ENCODE measurements at places on chromosomes 2 and 18.

DNA sequence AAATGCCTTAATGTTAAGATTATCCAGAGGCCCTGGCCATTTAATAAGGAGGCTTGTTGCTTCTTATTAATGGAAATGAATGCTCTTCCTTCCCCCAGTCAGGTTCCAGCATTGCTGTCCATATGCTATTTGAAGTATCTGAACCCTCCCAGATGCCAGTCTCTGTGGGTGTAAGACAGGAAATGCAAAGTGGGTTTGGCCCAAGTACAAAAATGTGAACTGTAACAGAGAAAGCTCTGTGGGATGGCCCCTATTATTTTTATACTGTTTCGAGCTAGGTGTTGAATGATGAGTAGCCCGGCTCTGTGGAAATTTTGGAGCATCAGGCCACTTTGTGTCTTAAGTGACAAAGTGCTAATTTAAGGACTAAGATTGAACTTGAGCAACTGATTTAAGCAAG lies 141.0 kb downstream of the UXS1 start:
- DNase-seq: no peak

DNA sequence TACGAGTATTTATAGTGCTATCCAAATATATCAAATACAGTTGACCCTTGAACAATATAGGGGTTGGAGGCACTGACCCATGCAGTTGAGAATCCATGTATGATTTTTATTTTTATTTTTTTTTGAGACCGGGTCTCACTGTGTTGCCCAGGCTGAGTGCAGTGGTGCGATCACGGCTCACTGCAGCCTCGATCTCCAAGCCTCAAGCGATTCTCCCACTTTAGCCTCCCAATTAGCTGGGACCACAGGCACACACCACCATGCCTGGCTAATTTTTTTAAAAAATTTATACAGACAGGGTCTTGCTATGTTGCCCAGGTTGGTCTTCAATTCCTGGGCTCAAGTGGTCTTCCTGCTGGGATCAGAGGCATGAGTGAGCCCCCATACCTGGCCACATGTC lies 70.6 kb downstream of the GORASP2 start:
- no peak for DNase-seq

DNA sequence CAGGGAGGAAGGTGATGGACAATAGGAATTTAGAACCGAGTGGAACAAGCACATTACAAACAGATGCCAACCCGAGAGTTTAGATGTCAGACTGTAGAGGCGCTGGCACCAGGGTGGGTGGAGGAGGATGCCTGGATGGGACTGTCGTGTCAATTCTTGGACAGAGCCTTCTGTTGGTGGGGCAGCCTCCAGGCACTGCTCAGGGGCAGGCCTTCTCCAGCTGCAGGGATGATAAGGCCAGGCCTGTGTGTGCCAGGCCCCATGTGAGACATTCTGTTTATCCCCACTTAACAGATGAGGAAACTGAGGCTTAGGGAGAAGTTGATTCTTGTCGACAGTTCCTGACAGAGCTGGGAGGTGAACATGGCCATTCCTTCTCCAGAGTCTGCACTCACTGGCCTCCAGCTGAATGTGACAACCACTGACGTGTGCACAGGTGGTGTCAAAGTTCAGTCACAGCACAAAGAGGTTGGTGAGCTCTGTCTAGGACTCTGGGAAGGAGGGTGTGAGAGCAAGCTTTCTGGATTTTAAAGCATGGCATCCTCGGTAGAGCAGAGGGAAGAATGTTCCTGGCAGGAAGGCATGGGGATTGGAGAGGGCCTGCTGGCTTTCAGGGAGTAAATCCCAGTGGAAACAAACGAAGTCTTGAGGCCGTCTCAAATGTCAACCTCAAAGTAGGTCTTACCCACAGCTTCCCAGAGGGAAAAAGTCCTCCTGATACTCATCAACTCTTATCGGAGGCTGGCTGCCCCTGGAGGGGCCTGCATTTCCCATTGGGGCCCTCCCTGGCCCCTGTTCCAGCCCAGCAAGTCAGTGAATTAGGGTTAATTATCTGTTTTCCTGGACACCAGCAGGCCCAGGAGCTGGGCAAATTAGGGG lies 52.4 kb downstream of the GLI2 start:
- DNase-seq: no peak

DNA sequence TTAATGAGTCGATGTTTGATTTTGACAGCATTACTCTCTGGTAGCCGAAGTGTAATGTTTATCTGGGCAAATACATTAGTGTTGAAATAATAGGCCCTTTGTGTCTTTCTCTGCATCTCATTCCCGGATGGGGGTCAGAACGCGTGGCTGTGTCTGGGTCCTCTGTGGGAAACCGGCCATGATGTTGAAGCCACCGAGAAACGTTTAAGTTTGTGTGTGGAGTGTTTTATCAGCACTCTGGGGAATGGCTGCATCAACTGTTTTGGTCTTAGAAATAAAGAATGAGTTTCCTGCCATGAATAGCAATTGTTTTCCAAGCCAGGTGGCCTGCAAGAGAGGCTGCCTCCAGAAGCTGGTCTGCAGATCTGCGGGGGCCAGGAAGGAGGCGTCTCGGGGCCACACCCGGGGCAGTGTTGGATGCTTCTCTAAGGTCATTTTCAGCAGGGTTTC lies 69.7 kb downstream of the RNF144A start:
- DNase-seq: no peak

DNA sequence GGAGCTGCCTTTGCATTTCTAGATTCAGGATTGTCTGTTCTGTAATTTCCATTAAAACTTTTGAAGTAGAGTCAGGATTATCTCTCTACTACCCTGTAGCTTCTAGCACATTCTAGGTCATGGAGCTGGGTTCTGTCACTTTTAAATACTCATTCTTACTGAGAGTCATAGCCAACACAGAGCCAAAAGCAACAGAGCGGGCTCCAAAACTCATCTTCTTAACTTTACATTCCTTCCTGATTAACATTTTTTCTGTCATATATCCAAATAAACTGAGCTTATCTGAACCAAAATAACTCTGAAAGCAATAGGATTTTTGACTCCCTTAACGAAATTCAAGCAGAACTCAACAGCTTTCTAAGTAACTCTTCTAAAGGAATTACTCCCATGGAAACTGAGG lies 12.9 kb downstream of the PREPL start:
- no peak for DNase-seq

DNA sequence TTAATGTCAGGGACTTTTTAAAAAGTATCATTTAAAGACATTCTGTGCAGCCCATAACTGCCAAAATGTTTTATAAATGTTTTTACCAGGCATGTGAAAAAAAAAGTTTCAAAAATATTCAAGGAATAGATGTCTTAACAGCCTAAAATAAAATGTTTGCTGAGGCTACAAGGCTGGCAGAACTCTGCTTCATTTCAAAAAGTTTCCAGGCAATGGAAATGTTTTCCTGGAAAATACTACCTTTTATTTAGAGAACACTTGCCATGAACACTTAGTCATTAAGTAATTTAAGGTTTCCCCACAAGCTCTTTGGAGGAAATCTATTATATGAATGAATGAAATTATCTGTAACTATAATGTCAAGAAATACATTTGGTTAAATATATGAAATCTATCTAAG lies 68.8 kb downstream of the THADA start:
- DNase-seq: no peak

DNA sequence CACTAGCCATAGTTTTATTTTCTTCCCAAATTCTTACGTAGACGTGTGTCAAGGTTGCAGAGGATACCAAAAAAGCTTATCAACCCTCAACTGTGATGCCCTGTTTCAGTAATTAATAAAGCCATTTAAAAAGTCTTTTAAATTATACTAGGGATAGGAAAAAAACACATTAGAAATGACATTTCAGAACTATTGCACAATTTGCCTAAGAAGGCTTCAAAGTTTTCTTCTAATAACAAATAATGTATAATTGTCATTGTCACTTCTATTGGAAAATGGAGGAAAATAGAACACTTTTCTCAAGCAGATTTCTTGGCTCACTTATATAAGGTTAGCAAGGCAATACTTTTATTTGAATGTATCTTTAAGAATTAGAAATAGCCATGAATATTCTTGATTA lies 253.8 kb downstream of the ARHGAP15 start:
- DNase-seq: no peak

- no peak for DNase-seq
Observed at GRCh38 chr2:5756272-5756671, 64.1 kb downstream of the SOX11 start.

GRCh38 chr2:38685116-38685735 lies 19.3 kb downstream of the GALM start:
- no peak for DNase-seq

DNA sequence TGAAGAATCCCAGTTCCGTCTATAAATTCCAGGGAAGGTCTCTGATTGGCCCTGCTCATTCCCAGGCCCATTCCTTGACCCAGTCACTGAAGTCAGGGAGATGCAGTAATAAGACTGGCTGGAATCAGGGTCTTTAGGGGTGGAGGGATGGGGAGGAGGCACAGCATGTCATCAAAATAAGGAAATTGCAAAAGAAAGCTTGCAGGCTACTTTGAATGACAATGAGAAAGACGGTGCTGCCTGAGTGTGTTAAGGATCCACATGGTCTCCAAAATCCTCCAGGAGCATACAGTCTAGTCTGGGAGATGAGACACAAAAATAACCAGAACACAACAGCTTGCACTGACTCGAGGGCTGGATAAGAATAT lies 2.0 kb upstream of the DES start:
- no peak for DNase-seq

DNA sequence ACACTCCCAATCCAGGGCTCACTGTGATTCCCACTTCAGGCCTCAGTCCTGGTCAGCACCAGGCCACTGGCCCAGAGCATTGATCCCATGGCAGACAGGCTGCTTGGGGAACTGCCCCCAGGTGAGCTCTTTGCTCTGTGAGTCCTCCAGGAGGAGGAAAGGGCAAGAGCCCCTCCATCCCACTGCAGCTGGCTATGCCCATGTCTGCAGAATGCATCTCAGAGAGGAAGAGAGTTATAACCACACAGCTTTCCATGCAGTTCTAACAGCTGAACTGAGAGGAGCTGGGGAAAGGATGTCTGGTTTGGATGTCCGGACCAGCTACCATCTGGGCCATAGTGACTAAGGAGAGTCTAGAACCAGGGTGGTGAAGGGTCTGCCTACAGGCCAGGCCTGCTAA lies 230.3 kb downstream of the DYSF start:
- no peak for DNase-seq

GRCh38 chr2:47310801-47311560 lies 92.0 kb upstream of the MSH2 start:
- DNase-seq: no peak

DNA sequence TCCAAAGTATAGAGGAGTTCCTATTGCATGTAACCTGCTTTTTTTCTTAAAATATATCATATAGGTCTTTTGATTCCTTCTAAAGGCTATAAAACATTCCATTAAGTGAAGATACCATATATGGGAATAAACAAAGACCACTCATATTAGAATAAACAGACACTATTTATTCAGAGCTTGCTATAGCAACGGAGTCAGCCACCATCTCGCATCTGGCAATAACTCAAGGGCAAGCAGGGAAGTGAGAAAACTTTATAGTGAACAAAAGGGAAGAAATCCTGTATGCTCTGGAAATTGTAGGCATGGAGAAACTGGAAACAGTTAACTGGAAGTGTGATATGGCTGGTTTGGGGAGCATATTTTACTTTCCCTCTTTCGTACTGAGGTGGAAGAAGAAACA lies 301.9 kb downstream of the PTH2R start:
- DNase-seq: no peak

DNA sequence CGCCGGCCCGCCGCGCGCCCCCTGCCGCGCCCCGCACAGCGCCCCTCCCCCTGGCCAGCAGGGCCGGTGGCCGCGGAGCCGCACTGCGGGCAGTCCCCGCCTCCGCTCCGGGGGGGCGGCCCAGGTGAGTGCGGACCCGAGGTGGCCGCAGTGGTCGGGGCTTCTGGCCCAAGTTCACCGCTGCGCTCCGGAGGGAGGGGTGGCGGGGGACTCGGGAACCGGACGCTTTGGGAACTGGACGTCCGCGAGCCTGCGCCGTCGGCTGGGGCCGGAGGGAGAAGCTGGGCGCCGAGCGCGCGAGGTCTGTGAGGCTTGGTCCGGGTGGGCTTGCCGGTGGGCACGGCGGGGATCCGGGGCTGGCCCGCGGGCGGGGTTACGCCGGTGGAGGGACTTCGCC lies 591 bp upstream of the LDLRAD4 start:
- no peak for DNase-seq

DNA sequence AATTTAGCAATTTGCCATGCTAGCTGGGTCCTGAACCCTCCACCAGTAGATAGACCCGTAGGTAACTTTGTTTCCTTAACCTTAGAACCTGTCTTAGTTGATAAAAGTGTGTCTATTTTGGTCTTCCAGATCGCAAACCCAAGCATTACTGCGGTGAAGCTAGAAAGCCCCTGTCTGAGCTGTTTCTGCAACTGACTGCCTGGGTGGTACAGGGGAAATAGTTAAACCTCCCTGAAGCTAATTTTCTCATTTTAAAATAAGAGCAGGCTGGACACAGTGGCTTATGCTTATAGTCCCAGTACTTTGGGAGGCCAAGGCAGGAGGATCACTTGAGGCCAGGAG lies 101.7 kb upstream of the MSH2 start:
- no peak for DNase-seq

- no peak for DNase-seq
Observed at GRCh38 chr2:241947401-241947800, 77.9 kb downstream of the RTP5 start.

DNA sequence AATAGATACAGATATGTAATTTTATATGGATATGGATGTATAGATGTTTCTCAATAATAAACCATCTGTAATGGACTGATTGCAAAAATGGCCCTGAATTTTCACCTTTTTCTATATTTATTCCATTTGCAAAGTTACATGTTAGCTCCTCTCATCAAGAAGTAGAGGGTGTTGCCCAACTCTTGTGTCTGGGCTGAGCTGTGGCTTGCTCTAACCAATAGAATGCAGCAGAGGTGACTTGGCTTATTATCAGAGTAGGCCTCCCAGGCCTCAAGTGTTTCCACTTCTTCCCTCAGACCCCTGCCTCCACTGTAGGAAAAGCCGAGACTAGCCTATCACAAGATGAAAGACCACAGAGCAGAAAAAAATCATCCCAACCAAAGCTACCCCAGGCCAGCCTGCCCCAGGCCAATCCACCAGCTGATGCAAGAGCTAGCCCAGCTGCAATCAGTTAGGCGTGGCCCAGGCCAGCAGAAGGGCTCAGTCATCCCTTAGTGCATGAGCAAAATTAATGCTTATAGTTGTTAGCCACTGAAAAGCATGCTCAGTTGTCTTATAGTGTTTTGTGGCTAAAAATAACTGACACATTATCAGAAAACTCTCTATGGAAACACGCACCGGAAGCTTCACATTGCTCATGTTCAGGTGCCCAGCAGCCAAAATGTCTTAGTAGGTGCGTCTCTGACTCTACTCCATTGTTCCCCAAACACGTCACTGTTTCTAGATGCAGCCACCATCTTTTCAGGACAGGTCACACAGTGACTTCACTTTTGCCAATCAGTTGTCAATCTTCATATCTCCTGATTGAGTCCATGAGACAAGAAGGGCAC lies 464.0 kb downstream of the FBXO15 start:
- DNase-seq: no peak

GRCh38 chr2:41084321-41084720 lies 632.4 kb upstream of the SLC8A1 start:
- DNase-seq: no peak

DNA sequence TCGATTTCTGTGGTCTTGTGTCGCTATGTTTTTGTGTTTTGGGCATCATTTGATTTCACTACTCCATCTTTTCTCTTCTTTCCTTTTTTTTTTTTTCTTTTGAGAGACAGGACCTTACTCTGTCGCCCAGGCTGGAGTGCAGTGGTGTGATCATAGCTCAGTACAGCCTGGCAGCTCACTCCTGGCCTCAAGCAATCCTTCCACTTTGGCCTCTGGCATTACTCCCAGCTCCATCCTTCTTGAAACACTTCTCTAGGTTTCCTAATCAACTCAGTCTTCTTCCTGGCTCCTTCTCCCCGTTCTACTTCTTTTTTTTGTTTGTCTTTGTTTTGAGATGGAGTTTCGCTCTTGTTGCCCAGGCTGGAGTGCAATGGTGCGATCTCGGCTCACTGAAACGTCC lies 26.5 kb downstream of the TCF23 start:
- DNase-seq: no peak

Measured in kidney capillary endothelial cell (primary cell).